ENCODE measurements at places on chromosomes 1 and 21. TPM values are rescaled to one million over a fixed set of nuclear protein-coding genes. Genes with fewer than 3 reads are reported as not detected.

DNA sequence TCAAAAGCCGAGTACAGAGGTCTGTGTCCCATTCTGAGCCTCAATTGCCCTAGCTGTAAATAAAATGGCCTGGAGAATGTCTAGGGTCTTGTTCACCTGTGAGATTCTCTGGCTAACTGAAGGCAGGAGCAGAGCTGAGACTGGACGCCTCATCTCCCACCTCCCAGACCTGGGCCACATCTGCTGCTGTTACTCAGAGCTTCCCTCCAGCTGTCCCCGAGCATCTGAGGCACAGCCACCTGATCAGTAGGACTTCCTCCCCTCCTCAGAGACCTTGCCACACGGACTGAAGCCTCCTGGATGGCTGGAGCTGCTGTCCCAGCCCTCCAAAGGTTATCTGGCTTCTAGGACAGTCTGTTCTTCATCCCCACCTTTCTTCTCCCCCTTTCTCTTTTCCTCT is 62.4 kb downstream of the TMEM53 start:
- DNase-seq = no peak
- peaks cover 2% of the 10 kb centered on the region for H3K36me3 ChIP-seq
- H3K4me1 ChIP-seq = peaks cover 2% of the 10 kb centered on the region
- H3K27me3 ChIP-seq = peaks cover 38% of the 10 kb centered on the region
- no peak overlapping the region for H3K27ac ChIP-seq

S1PR1 gene
- total RNA-seq = 226 TPM

DNA sequence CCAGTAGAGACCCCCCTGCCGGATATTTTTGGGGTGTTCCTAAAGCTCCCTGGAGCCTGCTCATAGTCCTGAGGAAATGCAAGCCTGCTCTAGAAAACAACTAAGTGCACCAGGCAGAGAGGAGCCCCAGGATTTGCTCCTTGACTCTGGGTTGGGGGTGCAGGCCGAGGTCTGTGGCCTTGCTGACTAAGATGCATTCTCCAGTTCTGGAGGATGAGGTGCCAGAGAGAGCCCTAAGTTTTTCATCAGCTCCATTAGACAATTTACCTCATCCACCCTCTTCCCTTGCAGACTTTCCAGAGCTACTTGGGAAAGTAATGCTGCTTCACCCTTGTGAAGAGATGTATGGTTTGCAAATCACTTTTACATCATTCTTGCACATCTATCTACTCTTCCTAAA is 9.1 kb downstream of the TUFT1 start:
- H3K4me1 ChIP-seq = peaks cover 10% of the 10 kb centered on the region
- no peaks in the 10 kb centered on the region for H3K36me3 ChIP-seq

AMPD1 gene
- total RNA-seq = not detected

- H3K36me3 ChIP-seq = peaks cover 2% of the 10 kb centered on the region
- H3K27ac ChIP-seq = no peak overlapping the region
- peaks cover 4% of the 10 kb centered on the region for H3K4me1 ChIP-seq
- H3K27me3 ChIP-seq = peaks cover 61% of the 10 kb centered on the region
- DNase-seq = no peak
- H3K4me3 ChIP-seq = no peak overlapping the region
Measured at GRCh38 chr1:30257742-30258380, 465.5 kb downstream of the MATN1 start.

GRCh38 chr1:108051631-108052377 is 86.8 kb upstream of the VAV3 start:
- peaks cover 3% of the 10 kb centered on the region for H3K36me3 ChIP-seq
- DNase-seq = no peak
- H3K4me1 ChIP-seq = peaks cover 9% of the 10 kb centered on the region
- no peak overlapping the region for H3K4me3 ChIP-seq
- no peak overlapping the region for H3K27ac ChIP-seq
- peaks cover 16% of the 10 kb centered on the region for H3K27me3 ChIP-seq

DNA sequence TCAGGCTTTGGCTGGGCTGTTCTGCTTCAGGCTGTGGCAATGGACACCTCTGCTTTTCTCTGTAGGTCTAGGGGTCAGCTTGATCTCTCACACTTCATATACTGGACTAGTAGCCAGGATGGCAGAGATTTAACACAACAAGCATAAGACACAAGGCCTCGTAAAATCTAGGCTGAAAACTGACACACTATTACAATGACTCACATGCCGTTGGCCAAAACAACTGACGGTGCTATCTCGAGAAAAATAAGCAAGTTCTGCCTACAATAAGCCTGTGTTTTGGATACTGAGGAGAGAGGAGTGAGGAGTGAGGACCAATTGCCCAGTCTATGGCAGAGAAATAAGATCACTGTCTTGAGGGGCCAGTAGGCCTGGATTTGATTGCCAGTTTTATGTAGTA is 840.7 kb upstream of the ADAMTS5 start:
- peaks cover 4% of the 10 kb centered on the region for H3K4me1 ChIP-seq
- H3K36me3 ChIP-seq = no peaks in the 10 kb centered on the region
- H3K27me3 ChIP-seq = no peaks in the 10 kb centered on the region
- H3K27ac ChIP-seq = no peak overlapping the region
- no peak overlapping the region for H3K4me3 ChIP-seq
- no peak for DNase-seq

DNA sequence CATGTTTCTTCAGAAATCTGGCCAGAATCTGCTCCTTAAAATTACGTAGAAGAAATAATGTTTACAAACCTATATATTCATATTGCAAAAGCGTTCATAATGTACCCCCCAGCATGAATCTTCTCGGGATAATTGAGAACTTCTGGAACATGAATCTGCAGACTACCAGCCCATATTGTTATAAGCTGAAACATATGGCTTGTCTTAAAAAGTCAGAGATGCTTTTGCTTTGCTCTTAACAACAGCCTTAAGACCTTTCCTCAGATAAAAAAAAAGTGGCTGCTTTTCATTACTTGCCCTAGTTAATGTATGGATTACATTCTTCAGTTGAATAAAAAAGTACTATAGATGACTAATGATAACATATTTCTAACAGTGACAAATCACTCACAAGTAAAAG is 15.0 kb upstream of the ZZZ3 start:
- H3K27ac ChIP-seq = no peak overlapping the region
- no peaks in the 10 kb centered on the region for H3K27me3 ChIP-seq
- no peak for DNase-seq

DNA sequence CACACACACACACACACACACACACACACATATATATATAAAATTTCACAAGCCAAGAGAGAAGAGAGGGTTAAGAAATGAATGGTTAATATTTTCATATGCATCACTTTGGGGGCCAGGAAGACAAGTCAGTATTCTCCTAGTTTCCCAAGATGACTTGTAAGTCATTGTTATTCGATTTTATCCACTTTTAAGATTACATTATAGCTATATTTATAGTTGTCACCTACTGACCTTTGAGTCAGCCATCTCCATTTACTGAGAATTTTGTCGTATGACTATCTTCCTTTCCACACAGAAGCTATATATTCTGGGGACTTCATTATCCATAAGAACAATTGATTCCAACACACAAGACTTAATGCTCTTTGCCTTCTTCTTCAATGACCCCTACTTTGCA is 8.9 kb downstream of the LYST start:
- no peak for DNase-seq
- peaks cover 16% of the 10 kb centered on the region for H3K4me1 ChIP-seq
- H3K27me3 ChIP-seq = no peaks in the 10 kb centered on the region
- no peaks in the 10 kb centered on the region for H3K36me3 ChIP-seq
- H3K4me3 ChIP-seq = no peak overlapping the region

- no peak for DNase-seq
- H3K27me3 ChIP-seq = peaks cover 14% of the 10 kb centered on the region
- no peaks in the 10 kb centered on the region for H3K4me1 ChIP-seq
- no peak overlapping the region for H3K4me3 ChIP-seq
Measured at GRCh38 chr1:152961226-152961891, 9.1 kb upstream of the SPRR4 start.

GPR137B gene
- total RNA-seq = 14.3 TPM

SLC6A9 gene
- not detected for total RNA-seq

Measured in T-helper 17 cell (primary cell).